ENCODE measurements at places on chromosomes 2 and 18.

DNA sequence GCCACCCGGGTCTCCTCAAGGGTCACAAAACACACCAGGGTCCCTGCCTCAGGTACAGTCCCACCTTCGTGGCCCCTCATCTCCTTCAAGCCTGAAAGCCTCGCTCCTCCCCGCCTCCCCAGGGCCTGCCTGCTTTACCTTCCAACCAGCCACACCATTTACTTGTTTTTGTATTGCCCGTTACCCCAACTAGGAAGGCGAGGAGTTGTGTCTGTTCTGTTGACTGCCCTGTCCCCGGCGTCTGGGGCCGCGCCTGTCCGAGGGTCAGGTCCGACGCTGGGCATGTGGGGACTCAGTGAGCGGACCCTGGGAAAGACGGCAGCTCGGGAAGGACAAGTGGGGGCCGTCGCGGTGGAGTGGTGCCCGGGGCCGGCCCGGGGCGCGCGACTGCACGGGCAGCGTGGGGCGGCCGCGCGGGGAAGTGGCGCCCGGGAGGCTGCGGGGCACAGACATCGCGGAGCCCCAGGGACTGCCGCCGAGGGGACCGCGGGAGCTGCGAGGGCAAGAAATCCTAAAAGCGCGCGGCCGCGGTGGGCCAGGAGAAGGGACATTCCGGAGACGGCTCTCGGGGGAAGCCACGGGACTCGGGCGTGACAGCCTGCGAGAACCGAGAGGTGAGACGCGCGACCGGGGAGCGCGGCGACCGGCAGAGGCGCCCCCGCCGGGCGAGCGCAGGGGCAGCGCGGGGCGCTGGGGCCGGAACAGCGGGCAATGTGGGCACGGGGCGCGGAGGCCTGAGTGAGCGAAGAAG lies 797 bp upstream of the GRHL1 start:
- DNase-seq, result no peak

DNA sequence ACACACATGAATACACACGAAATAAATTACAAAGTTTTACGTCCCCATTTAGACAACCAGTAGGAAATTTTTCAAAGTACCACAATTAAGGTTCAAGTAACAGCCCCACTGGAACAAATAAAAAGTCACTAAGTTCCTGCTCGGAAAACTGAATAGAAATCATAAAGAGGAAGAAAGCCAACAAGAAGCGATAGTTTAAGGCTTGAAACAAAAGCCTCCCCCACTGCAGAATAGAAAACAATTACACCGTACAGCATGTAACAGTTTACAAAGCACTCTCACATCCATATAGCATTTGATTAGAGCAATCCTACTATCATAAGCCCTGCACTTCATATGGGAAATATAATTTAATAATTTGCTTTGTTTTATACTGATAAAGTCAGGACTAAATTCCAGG lies 15.5 kb downstream of the KLF7 start:
- DNase-seq, result no peak

- no peak for DNase-seq
Measured at GRCh38 chr2:152175012-152175367, 573 bp downstream of the STAM2 start.

GRCh38 chr18:78975699-78976335 lies 3.8 kb upstream of the SALL3 start:
- DNase-seq, result no peak

- DNase-seq, result no peak
Measured at GRCh38 chr2:102005989-102006885, 14.5 kb downstream of the IL1R2 start.

DNA sequence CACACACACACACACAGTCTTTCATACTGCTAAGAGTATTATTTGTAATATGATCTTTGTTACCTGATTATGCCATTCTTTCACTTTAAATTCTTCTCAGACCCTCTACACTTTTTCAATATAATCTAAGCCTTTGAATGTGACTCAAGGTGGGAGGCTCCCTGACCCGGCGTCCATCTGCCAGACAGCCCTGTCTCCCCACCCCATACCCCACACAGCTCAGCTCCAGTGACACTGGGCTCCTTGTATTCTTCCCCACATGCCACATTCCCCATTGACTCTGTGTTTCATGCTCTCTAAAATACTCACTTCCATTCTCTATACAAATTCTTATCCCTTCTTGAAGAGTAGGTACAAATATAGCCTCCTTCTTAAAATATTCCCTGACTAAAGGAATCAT lies 442.2 kb downstream of the TGIF1 start:
- DNase-seq, result no peak

DNA sequence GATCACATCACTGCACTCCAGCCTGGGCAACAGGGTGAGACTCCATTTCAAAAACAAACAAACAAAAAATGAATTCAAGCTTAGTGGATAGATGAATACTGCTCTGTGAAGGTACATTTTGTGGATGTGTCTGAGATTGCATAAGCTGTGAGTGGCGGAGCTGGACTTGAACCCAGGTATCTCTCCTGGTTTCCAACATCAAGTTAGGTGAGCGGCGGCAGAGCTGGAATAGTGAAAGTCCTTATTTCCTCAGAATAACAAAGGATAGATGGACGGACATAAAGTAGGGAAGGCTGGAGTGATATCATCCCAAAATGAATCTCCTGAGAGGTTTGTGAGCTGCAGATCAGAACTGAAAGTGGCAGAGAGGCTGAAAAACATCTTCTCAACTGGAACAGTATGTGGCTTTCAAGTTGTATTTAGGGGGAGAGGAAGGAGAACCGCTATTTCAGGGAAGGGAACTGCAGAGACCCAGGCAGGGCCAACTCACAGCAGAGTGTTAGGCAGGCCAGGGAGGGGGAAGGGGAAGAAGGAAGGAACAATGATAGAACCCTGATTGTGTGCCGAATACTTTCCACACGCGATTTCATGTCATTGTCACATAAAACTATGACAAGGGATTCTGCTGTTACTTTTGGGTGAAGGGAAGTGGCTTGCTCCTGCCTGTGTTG lies 106.2 kb downstream of the LPIN1 start:
- no peak for DNase-seq

DNA sequence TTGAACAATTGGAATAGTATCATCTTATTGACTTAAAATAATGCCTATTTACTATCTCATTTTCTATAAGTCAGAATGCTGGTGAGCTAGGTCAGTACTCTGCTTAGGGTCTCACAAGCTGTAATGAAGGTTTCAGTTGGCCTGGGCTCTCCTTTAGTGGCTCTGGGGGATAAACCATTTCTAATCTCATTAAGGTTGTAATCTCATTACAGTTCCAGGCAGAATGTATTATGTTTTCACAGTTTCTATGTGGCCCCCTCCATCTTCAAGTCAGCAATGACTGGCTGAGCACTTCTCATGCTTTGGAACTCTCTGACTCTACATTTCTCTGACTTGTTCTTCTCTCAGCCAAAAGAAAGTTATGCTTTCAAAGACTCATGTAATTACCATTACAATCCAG lies 163.1 kb downstream of the CCDC178 start:
- DNase-seq, result no peak

- no peak for DNase-seq
Measured at GRCh38 chr18:50709193-50709592, 110.6 kb downstream of the MRO start.

DNA sequence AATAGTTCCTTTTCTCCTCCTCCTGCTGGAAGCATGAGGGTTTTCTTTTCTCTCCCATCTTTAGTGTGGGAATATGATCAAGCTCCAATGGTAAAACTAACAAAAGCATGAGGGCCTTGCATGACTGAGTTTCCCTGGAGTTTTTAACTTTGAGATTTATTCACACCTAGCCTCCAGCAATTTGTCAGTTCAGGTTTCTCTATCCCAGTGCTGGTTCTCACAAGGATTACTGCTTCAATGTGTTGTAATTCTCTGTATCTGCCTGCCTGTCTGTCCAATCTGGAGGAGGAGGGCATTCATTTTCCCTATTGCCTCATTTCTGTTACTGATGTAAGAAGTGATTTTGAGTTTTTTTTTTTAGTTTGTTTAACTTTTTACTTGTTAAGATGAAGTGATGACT lies 57.6 kb upstream of the RPRM start:
- DNase-seq, result no peak

DNA sequence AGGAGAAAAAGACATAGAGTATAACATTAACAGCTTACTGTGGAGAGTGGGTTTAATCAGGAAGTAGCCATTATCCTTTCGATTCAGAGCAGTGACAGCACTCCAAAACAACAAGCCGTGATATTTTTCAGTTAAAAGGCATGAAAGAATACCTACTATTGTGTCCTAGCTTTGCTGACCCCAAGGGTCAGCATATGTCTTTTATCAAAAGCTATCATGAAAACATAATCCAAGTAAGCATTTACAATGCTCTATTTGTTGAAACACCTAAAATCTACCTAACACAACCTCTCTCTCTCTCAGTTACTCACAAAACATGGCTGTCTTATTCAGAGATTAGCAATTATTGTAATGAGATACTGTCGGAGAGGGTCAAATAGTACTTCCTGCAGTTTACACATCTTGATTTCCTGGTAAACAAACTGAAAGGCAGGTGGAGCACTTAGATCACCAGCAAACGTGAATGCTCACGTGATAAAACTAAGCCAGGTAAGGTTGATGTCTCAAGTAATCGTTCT lies 100.0 kb downstream of the BAZ2B start:
- no peak for DNase-seq

GRCh38 chr2:16633621-16634430 lies 31.8 kb downstream of the CYRIA start:
- no peak for DNase-seq

GRCh38 chr2:141329964-141330363 lies 800.9 kb downstream of the LRP1B start:
- no peak for DNase-seq

- no peak for DNase-seq
Measured at GRCh38 chr2:1455466-1455865, 42.2 kb downstream of the TPO start.

DNA sequence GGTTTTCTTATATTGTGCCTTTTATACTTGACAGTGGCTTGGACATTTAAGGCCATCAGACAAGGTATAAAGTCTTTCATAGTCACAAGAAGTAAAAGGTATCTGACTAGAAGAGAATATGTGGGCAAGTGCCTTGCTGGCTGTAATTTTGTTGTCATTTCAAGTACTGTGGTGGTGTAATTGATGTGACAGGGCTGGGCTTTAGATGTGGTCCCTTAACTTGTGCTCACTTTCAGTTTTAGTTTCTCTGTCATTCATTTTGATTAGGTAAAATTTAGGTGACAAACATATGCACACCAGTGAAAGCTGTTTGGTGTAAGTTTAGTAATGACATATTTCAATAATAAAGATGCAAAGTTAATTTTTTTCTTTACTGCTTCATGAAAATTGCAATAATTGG lies 31.2 kb upstream of the TBR1 start:
- DNase-seq, result no peak

DNA sequence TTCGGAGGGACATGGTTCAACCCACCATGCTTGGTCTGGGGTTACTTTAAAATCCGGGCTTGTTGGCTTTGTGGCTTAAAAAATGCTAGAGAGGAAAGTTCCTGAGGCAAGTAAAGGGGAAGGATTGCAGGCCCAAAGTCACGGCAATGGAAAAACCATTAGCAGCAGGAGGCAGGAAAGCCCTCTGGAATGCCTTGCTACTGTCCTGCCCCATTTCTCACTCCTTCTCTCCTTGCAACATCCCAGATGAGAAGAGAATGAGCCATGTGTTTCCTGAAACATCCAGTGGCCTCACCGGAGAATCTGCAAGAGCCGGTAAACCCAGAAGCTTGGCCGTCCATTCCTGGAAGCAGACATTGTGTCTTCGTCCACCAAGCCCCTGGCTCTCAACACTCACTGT lies 97.4 kb upstream of the LCLAT1 start:
- no peak for DNase-seq

- no peak for DNase-seq
Measured at GRCh38 chr2:106117347-106117746, 76.8 kb downstream of the UXS1 start.

DNA sequence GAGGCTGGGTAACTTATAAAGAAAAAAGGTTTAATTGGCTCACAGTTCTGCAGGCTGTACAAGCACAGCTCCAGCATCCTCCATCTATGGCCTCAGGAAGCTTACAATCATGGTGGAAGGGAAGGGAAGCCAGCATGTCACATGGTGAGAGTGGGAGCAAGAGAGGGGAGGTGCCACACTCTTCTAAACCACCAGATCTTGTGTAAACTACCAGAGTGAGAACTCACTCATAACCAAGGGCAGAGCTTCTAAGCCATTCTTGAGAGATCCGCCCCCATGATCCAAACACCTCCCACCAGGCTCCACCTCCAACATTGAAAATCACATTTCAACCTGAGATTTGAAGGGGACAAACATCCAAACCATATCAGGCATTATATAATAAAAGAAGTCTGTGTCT lies 121.6 kb upstream of the CDC42EP3 start:
- DNase-seq, result no peak

GRCh38 chr2:120825370-120826259 lies 89.9 kb downstream of the GLI2 start:
- DNase-seq, result no peak

DNA sequence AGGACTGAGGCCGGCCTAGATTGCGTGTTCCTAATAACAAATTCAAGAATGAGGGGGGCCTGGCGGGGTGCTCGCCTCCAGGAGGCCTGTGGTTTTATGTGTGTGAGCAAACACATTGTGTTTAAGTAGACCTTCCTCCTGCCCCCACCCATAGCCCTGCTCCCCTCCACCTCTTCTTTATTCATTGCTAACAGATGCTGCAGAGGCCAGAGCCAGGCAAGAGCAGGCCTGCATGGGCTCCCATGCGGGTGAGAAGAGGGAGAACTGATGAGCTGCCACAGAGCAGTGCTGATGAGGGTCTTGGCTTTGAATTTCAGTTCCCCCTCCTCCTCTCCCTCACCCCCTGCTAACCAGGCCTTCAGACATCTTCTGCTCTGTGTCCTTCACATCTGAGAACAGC lies 154.6 kb downstream of the OSR1 start:
- no peak for DNase-seq

DNA sequence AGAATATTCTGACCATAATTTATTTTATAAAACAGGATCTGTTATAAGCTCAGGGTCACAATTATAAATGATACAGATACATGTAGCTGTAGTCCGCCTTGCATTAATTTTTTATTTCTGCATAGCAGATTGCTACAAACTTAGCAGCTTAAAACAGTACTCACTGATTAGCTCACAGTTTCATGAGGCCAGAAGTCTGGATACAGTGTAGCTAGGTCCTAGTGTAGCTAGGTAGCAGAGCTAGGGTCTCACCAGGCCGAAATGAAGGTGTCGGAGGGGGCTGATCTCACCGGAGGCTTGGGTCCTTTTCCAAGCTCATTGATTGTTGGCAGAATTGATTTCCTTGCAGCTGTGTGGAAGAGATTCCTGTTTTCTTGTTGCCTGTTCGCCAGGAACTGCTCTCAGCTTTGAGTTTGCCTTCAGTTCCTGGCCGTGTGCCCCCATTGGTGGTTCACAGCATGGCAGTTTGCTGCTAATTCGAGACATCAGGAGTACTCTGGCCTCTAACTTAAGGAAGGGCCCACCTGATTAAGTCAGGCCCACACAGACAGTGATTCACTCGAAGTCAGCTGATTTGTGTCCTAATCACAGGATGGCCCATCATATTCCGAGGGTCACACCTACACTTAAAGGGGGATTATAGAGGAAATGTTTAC lies 18.4 kb downstream of the NAPG start:
- DNase-seq, result no peak

DNA sequence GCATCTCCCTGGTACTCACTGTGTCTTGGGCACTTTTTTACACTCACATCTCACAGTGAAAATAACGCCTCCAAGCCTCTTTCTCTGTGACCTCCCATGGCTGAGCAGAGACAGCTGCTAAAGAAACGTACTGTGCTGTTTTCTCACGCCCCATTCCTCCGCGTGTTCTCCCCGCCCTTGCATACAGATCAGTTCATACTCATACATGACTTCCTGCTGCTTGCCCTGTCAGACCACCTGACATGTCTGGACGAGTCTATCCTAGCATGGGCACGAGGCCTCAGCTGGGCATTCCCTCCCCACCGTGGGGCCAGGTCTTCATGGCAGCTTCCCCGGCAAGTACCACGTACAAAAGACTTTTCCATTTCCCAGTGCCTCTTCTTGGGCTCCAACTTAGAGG lies 21.2 kb upstream of the IL1A start:
- no peak for DNase-seq
